Thymus (tissue), 14 donors: ENCODE measurements at places on chromosomes 4 and X.

- no peak for DNase-seq
Measured at GRCh38 chr4:142264961-142265360, 581.1 kb downstream of the INPP4B start.

GRCh38 chr4:56259655-56260054 lies 127.6 kb downstream of the AASDH start:
- no peak for DNase-seq

DNA sequence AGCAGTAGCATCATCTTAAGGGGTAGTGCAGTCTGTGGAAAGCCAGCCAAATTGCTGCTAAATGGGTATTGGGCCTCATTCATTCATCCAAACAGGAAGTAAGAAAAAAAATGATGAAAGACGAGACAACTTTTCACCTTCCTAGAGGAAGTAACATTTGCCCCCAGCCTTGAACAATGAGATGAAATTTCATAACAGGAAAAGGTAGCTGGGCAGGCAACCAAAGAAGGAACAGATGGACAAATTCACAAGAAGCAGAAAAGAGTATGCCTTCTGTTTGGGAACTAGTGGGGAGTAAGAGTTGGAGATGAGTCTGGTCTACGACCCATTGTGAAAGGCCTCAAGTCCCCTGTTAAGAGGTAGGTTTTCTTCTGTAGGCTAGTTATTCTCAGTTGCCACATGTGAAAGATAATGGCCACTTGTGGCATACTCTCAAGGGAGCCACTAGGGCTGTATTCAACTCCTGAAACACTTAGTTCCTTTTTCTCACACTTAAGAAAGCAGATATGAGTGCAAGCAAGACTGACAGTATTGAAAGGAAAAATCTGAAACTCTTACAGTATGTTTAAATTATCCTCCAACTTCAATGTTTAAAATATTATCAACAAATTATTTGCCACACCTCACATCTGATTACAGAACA lies 190.4 kb downstream of the AR start:
- DNase-seq, result no peak

DNA sequence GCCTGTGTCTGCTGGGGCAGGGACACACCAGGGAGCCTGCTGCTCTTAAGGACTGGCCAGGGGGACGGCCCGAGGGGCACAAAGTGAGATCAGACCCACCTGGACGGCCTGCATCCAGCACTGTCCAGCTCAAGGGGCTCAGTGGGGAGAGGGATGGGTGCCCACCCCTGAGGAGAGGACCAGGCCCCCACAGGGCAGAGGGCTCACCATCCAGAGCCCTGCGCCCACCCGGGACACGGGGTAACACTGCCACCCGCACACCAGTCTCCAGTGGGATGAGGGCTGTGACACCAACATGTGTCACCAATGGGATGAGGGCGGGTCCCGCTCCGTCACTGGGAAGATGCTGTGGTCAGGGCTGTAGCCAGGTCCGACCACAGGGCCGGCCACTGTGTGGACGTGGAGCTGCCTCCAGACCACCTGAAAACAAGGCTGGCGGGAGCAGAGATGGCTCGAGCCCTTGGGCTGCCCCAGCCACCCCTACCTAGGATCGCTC lies 13.2 kb downstream of the DGKQ start:
- no peak for DNase-seq

- no peak for DNase-seq
Measured at GRCh38 chr4:1516881-1517480, 110.7 kb upstream of the NKX1-1 start.

GRCh38 chr4:107115185-107115847 lies 79.2 kb upstream of the DKK2 start:
- DNase-seq, result no peak

DNA sequence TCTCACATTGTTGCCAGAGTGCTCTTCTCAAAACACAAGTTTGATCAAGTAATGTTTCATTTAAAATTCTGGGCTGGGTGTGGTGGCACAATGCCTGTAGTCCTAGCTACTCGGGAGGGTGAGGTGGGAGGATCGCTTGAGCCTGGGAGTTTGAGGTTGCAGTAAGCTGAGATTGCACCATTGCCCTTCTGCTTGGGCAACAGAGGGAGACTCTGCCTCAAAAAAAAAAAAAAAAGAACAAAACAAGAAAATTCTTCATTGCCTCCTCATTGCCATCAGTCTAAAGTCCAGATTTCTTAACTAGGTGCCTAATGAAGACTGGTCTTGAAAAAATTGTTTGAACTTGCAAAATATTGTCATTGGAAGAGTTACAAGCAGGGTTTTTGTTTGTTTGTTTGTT lies 120.1 kb downstream of the MFAP3L start:
- no peak for DNase-seq
